ENCODE measurements at places on chromosomes 12 and 14. TPM values are rescaled to one million over a fixed set of nuclear protein-coding genes. Genes with fewer than 3 reads are reported as not detected.

- peak; percentile 69 for DNase-seq
Observed at GRCh38 chr12:58841058-58841798, 79.1 kb downstream of the LRIG3 start.

DNA sequence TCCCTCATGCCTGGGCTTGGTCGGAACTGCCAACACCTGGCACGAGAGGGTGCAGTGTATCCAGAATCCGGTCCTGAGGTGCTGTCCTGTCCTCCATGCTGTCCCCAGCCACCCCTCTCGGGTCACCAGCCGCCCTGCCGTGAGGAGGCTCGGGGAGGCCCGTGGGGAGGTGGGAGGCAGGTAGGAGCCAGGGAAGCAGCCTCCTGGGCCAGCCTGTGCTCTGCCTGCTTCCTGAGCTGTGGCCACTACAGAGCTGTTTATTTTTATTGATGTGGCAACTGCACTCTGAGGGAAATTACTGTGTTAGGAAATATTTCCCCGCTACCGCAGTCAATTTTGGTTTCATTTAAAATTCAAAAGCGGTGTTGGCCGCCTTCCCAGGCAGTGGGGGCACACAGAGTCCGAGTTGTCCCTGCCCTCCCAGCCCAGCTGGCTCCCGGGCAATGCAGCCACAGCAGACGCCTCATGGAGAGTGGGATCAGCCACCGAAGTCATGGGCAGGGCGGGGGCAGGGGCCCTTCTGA, 18.3 kb downstream of the NOC4L start:
- DNase-seq = no peak

CPNE6 gene
- 1.5 TPM for total RNA-seq

DNA sequence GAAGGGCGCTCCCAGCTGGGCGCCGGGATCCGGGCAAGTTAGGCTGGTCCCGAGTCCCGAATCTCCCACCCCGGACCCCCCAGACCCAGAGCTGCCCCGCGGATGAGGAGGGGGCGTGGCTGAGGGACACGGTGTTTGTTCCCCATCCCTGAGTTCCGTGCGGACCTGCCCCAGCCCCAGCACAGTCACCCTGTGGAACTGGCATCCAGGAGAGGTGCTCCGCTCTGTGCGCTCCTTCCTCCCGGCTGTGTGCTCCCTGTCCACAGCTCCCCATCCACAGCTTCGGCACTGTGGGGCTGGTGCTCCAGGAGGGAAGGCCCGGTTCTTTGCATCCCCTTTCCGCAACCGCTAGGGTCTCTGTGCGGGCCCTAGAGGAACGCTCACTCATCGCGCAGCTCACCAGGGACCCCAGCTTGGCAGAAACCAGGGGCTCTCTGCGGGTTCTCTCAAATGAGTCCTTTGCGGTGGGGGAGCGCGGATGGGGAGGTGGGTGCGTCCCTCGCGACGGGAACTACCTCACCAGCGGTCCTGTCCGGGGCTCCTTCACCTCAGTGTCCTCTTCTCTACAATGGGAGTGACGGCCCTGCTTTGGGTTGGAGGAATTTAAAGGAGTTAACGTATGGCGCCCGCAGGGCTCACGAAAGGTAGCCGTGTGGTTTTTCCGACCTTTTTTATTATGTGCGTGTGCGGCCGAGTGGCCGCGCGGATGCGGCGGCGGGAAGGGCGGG, 845 bp downstream of the TMEM132C start:
- no peak for DNase-seq

- DNase-seq = no peak
Observed at GRCh38 chr12:132393245-132393795, 63.9 kb upstream of the GALNT9 start.

DNA sequence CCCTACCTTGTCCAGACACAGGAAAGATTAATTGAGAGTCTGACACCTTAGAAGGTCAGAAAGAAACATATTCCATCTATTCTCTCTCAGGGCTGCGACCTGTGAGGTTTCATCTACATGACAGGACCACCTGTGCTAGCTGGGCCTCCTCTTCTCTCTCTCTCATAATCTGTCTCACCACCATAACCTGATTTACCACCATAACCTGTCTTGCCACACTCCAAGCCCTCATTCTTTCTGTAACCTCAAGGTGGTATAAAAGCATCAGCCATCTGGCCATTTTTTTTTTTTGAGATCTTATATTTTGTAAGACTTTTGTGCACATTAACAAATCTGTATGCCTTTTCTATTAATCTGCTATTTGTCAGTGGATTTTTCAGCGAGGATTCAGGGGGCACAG, 75.5 kb downstream of the ACADS start:
- no peak for DNase-seq

GRCh38 chr12:846421-846820, 94.0 kb downstream of the WNK1 start:
- DNase-seq = no peak
